Common myeloid progenitor, CD34-positive (primary cell): ENCODE measurements at places on chromosomes 13 and 19.

DNA sequence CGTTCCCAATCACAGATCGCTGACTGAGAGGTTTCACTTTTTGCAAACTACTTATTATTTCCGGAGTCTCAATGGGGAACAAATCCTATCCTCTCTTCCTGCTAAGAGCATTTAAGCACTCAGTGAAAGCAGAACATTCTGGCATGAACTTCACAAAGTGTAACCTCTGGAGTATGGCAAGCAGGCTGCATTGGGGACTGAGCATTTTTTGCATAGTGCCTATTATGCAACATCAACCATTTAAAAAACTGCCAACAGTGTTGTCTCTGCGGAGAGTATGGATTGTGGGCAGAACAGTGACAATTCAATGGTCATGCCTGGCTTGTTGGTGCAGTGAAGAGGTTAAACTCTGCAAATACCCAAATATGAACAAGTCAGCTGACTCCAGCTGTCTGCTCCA, 484.6 kb downstream of the OLFM4 start:
- DNase-seq = no peak

DNA sequence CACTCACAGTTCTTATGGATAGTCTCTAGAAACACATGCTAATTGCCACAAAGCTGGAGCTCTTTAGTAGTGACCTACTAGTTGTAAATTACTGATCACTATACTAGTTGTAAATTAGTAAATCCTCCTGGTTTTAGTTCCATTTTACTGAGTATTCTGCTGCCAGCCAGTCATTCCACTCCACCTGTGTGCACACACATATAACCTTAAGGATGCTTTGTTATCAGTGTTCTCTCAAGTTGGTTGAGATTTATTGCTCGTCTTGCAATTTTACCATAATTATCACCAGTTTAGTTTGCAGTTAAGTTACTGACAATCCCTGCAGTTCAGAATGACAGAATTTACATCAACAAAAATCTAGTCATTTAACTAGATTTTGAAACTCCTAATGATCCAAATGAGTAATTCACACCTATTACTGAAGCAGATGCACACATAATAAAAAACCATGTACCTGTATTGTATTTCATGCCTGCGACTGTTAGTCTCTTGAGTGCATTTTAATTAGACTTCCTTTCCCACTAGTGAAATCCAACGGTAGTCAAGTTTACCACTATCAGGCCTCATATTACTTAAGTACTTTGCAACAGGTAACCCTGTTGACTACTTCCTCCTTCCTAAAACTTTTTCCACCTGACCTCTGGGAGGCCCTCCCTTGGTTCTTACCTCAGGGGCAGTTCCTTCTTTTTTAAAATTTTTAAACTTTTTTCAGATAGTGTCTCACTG, 7.6 kb downstream of the TPT1 start:
- DNase-seq = no peak

- DNase-seq = no peak
Measured at GRCh38 chr13:23701636-23702035, 131.4 kb downstream of the TNFRSF19 start.

DNA sequence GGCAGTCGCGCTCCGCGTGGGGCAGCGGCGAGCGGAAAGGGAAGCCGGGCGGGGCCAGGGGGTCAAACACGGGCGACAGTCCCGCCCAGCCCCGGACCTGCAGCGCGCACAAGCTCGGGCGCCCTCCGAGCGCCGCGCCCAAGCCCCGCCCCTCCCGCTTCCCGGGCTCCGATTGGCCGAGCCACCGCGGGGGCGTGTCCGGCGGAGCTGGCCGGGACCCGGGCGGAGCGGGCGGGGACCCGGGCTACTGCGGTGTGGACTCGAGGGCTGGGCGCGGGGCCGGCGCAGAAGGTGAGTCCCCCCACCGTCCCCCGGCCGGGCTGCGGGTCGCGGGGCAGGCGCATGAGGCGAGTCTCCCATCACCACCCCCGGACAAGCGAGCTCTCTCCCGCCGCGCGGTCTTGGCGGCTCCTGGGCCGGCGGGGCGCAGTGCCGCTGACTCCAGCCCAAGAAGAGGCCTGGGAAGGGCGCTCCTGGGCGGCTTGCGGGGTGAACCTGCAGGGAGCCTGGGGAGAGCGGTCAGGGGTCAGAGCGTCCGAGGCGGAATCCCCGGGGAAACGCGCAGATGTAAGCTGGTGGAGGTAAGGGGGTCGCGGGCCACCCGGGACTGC, at the start of gene PLEKHF1:
Gene PLEKHF1, plus strand, starts transcription at position 247 of the 611 bp plus-strand sequence. CDS start 8,379 bp downstream, outside the sequence.
- DNase-seq = peak; percentile 68

- no peak for DNase-seq
Measured at GRCh38 chr19:6464070-6464873, at the start of gene CRB3. Gene CRB3 (plus strand): TSS chr19:6464271. CDS start chr19:6464702, 431 bp downstream.

GRCh38 chr13:21333186-21333585, 125.9 kb downstream of the ZDHHC20 start:
- DNase-seq = no peak

DNA sequence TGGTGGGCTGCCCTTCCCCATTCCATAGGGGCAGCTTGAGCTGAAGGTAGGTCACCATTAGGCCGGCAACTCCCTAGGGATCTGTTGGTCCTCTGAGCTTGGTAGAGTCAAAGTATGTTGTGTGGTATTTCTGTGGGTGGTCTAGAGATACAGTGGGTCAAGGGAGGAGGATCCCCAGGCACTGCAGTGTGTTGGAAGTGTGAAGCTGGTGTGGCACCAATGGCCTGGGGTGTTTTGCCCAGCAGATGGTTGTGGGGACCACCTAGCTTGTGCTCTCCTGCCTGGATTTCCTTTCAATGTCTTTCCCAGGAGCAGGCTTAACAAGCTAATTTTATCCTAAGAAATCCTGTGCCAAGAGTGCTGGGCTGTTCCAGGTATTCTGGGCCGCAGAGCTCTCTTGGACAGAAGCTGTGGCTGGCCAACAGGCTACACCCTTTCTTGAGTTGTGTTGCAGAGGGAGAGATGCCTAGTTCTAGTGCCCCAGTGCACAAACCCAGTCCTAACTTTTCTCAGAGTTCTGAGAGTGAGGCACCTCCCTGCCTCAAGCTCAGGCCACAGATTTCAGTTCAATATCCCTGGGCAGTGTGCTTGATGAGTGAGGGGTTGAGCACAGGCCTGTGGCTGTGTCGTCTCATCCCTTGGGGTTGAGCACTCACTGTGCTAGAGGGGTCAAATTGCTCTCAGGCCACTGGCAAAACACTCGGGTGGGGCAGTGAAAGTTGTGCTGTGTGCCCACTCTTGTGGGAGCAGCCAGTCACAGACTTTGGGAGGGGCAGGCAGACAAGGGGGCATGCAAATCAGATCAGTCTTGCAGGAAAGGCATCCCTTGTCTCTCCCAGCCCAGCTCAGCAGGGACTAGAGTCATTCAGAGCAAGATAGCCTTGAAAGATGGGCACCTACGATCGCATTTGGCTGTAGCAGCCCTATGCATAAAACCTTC, 1806.1 kb upstream of the MIR17HG start:
- no peak for DNase-seq

GRCh38 chr13:76213423-76213904, 577.3 kb downstream of the LMO7 start:
- no peak for DNase-seq

- no peak for DNase-seq
Measured at GRCh38 chr13:80237646-80238045, 103.3 kb downstream of the SPRY2 start.

DNA sequence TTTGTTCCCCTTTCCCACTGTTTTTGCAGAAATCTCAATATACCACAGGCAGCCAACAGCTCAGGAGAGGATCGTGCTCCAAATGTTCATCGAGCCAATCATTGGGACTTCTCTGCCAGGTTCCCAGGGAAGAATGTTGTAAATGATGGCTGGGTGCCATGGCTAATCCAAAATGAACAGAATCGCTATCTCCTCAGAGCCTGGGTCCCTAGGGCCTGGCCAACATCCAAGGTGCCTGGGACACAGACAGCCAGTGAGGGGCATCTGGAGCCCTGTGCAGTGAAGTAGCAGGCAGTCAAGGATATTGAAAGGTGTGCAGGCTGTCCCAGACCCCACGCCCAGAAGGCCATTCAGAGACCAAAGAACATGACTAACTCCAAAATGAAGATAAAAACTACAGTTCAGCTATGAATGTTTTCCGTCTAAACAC, 37.8 kb downstream of the BRD4 start:
- DNase-seq = no peak

- DNase-seq = no peak
Measured at GRCh38 chr19:13637664-13638063, 126.7 kb upstream of the MRI1 start.

- no peak for DNase-seq
Measured at GRCh38 chr13:106602178-106602577, 34.2 kb upstream of the ARGLU1 start.

GRCh38 chr19:35767288-35768081, 7.9 kb upstream of the ARHGAP33 start:
- DNase-seq = no peak

GRCh38 chr19:4803736-4804695, 12.5 kb downstream of the FEM1A start:
- peak; percentile 79 for DNase-seq

- DNase-seq = no peak
Measured at GRCh38 chr13:39965309-39965708, 309.8 kb downstream of the COG6 start.

DNA sequence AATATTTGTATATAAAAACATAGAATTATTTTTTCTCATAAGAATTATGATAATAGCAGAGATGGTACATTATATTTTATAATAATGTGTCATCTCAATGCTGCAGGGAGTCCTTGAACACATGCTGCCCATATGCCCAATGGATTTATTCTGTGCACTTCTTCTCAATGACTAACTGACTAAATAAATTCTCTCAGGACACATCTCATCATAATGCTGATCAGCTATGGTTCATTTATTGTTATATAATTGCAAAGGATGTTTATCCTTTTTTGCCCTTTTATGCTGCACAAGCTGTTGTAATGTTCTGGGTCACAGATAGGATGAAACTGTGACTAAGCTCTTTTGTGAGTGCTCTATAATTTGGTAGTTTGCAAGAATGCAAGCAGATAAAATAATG, 1273.3 kb upstream of the ATXN8OS start:
- DNase-seq = no peak

- no peak for DNase-seq
Measured at GRCh38 chr19:24052811-24053210, 34.2 kb upstream of the ZNF254 start.

DNA sequence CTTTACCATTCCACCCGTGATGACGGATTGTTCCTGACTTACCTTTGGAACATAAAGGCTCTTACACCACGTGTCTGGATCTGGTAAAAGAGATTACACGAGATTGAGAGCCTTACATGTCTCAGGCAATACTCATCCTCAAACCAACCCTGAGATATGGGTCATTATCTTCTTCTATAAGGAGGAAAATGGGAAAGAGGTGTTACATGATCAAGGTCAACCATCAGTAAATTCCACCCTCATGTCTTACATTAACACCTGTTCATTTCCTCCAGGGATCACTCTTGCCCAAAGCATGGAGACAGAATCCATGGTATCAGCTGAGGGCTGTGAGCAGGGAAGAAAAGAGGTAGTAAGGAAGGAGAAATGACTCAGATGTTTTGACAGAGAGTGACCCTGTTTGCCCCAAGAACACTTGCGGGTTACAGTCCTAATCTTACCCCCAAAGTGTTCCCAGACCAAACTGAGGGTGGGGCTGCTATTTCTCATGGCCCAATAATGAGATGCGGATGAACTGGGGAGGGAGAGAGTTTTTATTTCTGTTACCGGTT, 19.6 kb downstream of the LILRB4 start:
- DNase-seq = peak; percentile 10

DNA sequence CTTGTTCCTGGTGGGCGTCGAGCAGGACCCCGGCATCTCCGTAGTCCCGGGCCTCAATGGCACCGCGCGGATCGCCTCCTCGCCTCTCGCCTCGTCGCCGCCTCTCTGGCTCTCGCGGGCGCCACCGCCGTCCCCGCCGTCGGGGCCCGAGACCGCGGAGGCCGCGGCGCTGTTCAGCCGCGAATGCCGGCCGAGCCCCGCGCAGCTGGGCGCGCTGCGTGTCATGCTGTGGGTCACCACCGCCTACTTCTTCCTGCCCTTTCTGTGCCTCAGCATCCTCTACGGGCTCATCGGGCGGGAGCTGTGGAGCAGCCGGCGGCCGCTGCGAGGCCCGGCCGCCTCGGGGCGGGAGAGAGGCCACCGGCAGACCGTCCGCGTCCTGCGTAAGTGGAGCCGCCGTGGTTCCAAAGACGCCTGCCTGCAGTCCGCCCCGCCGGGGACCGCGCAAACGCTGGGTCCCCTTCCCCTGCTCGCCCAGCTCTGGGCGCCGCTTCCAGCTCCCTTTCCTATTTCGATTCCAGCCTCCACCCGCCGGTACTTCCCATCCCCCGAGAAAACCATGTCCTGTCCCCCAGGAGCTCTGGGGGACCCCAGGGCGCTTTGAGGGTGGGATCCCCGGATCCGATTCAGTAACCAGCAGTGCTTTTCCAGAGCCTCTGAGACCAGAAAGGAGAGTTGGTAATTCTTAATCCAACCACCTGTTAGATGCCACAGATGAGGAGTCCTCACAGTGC, 885 bp downstream of the MLNR start:
- DNase-seq = peak; percentile 30

- no peak for DNase-seq
Measured at GRCh38 chr19:6210721-6211600, 68.8 kb downstream of the MLLT1 start.

DNA sequence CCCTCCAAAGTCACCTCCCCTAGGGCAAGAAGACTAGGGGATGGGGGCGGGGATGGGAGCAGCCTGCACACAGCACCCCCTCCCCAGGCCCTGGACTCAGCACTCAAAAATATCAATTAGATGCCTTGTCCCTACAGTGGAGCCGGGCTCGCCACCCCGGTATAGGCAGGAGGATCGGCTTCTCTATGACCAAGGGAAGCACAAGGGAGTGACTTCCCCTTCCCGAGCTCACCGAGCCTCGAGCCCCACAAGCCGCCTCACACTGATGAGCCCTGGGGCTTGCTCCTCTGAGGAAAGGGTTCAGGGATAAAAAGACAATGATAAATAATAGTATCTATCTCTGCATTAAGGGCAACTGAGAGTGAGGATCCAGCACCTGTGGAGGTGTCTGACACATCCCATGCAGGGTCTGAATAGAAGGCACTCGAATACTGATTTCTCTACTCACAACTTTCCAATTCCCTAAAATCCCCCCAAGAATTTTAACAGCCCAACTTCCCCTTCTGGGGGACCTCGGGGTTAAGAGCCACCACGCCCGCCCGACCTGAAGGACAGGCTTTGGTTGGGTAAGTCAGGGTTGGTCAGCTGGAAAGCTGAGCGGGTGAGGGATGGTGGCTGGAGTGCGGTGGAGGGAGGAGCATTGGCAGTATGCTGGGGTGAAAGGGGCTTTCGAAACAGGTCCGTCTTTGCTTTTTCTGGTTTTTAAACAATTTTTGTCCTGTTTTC, 51.3 kb downstream of the STK24 start:
- no peak for DNase-seq

GRCh38 chr19:16874250-16874977, 14.4 kb upstream of the F2RL3 start:
- no peak for DNase-seq

DNA sequence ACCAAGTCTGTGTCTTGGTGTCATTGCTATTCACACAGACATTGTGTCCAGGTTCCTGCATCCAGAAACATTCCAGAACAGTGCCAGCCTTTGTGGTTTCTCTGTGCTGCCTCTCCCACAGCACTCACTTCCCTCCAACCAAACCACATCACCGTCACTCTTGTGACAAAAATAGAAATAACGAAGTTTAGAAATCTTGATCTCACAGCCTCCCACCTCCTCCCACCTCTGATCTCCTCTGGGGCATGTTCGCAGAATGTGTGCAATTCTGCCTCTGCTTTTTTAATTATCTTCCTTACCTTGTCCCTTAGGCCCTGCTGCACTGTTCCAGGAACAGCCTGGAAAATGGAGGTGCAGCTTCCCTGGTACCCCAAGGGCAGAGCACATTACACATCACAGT, 8.7 kb upstream of the SERPINE3 start:
- DNase-seq = peak; percentile 55
